ENCODE measurements at places on chromosomes 12 and 14. TPM values are rescaled to one million over a fixed set of nuclear protein-coding genes. Genes with fewer than 3 reads are reported as not detected.

DNA sequence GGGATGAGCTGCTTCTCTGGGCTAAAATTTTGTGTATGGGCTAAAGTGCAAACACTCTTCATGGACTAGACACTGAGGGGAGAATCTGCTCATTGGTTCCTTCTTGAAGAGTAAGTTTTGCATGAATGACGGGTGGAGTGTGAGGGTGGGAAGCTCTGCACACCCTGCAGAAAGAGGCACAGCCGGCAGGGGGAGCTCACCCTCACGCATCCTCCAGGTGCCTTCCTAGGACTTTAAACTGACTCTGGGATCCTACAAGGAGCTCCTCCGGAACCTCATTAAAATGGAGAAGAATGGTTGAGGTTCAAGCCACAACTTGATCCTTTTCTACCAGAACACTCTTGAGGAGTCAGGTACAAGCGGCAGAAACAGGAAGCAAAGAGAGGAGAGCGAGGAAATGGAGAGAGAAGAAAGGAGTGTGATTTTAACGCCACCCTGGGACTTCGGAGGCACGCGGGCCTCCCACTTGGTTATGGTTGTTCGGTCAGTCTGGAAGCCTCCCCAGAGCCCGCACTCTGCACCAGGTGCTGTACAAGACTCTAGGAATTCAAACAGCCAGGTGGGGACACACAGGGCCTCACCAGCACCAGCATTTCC lies 87.5 kb downstream of the SETD3 start:
- peak; percentile 70 for DNase-seq

DNA sequence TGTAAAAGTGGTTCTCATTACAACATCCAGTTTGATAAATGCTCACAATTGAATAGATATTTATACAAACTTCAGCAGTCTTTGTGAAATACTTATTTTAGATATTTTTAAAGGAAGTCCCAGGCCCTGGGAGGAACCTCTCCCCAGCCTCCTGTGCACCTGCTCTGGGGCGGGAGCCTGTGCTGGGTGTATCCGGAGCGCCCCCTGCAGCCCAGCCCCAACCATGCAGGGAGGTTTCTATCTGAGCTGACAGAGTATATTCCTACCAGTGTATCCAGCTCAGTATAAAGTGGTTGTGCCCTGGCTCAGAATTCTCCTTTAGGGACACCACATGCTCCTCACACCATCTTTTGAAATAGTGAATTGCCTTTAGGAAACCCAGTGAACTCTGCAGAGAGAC lies 851.8 kb downstream of the TMEM121 start:
- DNase-seq, result no peak

GRCh38 chr14:68791078-68791901 lies 1.6 kb downstream of the ZFP36L1 start:
- DNase-seq, result peak; percentile 76

DNA sequence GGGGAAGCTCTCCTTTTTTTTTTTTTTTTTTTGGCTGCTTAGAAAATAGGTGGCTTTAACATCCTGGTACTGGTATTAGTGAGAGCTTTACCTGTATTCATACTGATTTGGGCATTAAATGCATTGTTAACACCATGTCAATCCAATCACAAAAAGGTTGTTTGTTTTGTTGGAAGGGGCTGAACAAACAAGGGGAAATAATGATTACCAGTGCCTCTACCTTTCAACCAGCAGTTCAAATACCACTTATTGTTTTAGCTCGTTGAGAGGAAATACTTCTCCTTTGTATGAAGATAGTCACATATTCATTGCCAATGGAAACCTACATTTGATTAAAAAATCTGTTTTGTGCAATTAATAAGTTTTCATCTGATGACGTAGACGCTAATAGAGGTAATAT lies 72.9 kb downstream of the MIPOL1 start:
- no peak for DNase-seq

GRCh38 chr14:91252871-91253794 lies 8.6 kb upstream of the GPR68 start:
- DNase-seq, result peak; percentile 84

- DNase-seq, result no peak
These were observed 2.2 kb downstream of the P3H3 start for GRCh38 chr12:6830286-6830890.

GRCh38 chr12:23096321-23096720 lies 471.4 kb downstream of the ETNK1 start:
- no peak for DNase-seq

GRCh38 chr12:70338531-70338930 lies 27.6 kb upstream of the KCNMB4 start:
- DNase-seq, result no peak

The MYH6 gene
- total RNA-seq, result 0.03 TPM

The FAM186B gene
- 0.25 TPM for total RNA-seq

The DPY19L2 gene
- total RNA-seq, result 14.7 TPM

Data from neural progenitor cell (in vitro differentiated cells).